Progenitor cell of endocrine pancreas (in vitro differentiated cells): ENCODE measurements at places on chromosomes 2 and 18. TPM values are rescaled to one million over a fixed set of nuclear protein-coding genes. Genes with fewer than 3 reads are reported as not detected.

- DNase-seq: peak; percentile 18
Observed at GRCh38 chr2:112614201-112614840, 29.9 kb downstream of the CHCHD5 start.

The ITGA4 gene
- total RNA-seq: 0.96 and 1.5 TPM in 2 replicates

DNA sequence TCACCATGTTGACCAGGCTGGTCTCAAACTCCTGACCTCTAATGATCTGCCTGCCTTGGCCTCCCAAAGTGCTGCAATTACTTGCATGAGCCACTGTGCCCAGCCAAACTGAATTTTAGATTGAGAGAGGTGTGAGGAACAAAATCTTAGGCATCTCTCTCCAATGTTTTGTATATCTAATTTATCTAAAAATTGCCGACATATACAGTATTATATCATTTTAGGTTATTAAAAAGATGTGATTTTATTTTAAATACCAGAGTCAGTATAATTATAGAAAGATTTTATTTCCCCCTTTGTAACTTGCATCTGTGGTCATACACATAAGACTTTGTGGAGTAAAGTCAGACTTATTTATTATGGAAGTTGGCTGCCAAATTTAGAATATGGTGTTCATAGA is 10.1 kb downstream of the PMS1 start:
- DNase-seq: no peak

GRCh38 chr2:186456941-186457340 is 29.1 kb upstream of the ZC3H15 start:
- no peak for DNase-seq

The ABCB11 gene
- 0.09 and 0.24 TPM in 2 replicates for total RNA-seq

DNA sequence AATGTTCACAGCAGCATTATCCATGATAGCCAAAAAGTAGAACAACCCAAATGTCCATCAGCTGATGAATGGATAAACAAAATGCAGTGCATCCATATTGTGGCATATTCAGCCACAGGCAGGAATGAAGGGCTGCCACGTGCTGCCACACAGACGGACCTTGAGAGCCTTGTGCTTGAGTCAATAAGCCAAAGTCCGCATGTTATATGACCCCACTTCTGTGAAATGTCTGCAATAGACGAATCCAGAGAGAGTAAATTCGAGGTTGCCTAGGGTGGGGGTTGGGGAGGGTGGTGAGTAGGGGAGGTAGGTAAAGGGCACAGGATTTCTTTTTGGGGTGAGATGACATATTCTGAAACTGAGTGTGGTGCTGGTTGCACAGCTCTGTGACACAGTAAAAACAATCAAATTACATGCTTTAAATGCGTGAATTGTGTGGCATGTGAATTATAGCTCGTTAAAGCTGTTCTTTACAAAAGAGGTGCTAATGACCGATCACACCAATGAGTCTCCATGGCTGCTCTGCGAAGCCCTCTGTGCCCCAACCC is 38.9 kb upstream of the LDLRAD4 start:
- DNase-seq: no peak

The TYMS gene
- total RNA-seq: 67.4 and 81.6 TPM in 2 replicates

DNA sequence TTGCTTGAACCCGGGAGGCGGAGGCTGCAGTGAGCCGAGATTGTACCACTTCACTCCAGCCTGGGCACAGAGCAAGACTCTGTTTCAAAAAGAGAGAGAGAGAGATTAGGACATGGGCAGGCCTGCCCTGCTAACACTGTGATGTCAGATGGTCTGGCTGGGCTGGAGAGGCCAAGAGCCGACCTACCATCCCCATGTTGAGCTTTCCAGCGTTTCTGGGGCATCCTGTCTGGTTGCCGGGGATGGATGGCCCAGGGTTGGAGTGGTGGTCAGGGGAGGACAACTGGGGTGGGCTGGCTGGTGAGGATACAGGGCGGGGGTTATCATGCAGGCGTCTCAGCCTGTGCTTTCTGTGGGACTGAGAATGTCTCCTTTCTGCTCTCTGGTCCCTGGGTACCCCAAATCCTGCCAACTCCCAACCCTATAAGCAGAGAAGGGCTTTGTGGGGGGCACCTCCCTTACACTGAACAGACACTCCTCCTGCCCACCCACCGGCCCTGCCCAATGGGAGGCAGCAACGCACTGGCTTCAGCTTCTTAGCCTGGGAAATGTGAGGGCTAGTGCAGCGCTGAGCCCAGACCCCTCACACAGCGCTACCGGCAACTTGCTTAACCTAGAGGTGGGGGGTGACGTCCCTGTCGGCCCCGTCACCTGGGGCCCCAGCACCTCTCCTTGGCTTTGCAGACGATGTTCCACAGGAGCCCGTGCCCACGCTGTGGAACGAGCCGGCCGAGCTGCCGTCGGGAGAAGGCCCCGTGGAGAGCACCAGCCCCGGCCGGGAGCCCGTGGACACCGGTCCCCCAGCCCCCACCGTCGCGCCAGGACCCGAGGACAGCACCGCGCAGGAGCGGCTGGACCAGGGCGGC is 5.4 kb downstream of the SNORC start:
- no peak for DNase-seq

GRCh38 chr2:98084151-98084868 is 2.7 kb upstream of the VWA3B start:
- no peak for DNase-seq

- DNase-seq: no peak
Observed at GRCh38 chr2:223057569-223057968, 5.6 kb downstream of the KCNE4 start.

- DNase-seq: no peak
Observed at GRCh38 chr2:61700464-61700863, 153.4 kb downstream of the FAM161A start.

The SOX11 gene
- 146 and 154 TPM in 2 replicates for total RNA-seq

DNA sequence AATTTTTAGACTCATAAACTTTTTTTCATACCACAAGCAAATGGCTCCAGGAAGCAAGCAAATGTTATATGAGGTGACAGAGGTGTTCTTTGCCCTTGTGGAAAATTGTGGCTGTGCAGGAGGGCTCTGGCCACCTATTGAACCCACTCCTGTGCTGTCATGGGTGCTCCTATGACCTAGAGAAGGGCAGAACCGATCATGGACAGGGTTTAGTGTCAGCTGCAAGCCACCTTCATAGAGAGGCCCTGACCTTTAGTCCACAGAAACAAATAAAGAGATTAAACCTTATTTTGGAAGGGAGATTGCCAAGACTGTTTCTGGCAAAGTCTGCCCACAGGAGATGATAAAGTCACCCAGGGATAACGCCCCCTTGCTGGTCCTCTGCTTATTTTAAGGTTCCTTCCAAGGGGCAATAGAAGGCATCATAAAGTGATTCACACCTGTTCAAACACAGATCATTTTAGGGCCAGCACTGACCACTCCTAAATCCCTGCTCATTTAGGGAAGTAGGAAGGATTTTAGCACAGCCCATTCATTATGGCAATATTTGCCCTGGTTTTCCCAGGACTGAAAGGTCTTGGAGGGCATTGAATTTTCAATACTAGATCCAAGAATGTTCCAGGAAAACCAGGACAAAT is 26.1 kb upstream of the STAT4 start:
- DNase-seq: no peak

The OSBPL6 gene
- 2.0 and 2.4 TPM in 2 replicates for total RNA-seq

DNA sequence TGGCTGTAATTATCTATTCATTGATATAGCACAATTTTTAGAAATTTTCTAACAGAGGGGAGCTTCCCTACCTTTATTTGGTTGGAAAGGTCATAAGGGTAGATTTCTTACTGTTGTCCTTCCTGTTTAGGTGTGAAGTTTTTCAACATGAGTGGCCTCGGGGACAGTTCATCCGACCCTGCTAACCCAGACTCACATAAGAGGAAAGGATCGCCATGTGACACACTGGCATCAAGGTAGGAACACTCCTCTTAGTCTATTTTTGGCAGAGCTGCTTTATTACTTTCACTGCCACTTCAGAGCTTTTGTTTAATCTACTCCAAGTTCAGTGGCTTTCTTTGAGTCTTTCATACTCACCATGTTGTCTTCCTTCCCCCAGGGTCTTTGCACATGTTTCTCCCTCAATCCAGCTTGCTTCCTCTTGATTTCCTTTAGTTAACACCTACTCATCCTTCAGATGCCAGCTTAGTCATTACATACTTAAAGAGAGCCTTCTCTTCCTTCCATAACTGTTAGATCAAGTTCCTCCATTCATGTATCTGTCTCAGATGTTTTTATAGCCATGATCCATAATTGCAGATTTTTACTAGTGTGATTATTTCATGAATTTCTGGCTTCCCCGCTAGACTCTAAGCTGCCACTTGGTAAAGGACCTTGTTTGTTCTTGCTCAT is 134.5 kb downstream of the PTRHD1 start:
- DNase-seq: no peak

The PRSS56 gene
- total RNA-seq: not detected in 2 replicates

DNA sequence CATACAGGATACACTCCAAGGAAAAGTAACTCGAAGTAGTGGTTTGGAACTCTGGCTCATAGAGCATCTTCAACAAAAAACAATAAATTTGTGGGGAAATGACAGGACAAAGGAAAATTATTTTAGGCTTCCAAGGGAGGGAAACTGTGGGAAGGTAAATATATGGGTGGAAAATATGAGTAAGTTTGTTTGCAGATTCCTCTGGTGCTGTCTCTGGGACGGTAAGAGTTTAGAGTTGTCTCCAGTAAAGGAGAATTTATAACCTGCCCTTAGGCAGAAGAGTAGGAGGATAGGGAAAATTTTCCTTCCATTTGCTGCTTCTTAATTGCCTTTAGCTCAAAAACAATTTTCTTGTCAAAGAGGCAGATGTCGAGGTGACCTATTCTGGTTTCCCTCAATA is 19.3 kb downstream of the HNMT start:
- DNase-seq: no peak

DNA sequence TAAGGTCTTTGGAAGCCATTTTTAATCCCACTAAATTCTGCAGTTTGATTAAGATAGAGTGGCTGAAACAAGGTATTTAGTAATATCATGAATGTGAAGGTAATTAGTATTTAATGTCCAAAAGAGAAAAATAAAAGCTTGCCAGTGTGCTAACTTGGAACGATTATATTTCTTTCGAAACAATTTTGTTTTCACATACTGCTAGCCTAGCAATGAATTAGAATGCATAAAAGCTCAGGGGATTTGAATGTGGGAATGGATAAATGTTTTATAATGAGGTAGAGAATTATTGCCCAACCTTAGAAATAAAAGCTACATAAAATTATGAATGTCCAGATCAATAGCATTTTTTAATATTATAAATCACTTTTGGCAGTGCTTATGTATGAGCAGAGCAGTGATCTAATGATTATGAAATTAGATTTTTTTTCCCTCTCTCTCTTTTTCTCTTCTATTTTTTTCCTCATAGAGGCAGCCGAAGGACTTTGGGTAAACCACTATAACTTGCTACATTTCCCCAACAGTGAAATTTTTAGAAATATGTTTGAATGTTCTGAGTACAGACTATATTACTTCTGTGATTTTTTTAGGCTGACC is 75.5 kb downstream of the PLCL1 start:
- no peak for DNase-seq

DNA sequence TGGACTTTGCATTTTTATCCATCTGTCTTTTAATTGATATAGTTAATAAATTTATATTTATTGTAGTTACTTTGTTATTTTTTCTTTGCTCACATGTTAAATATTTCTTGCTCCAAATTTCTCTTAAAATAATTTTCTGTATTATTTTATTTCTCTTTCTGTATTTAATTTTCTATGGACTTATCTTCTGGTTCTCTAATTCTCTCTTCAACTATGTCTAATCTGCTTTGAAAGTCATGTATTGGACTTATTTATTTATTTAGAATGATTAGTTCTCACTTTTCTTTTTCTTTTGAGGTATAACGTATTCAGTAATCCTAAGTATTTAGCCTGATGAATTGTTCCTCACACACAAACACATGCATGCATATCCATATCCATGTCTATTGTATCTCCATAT is 53.1 kb downstream of the ASB1 start:
- no peak for DNase-seq

DNA sequence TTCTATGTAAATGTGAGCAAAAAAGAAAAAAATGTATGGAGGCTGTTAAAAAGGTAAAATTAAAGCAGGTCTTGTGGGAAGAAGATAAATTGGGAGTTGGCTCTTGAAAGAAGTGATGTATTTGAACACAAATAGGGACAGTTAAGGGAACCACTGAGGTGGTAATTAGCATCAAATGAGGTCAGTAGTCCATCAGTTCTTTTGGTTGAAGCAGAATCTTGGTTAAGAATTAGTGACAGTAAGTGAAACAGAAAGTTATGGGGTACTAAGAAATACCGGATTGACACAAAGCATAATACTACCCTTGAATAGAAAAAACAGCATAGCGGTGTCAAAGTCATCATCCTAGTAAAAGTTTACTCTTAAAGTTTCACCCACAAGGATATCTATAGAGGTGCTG is 352.6 kb upstream of the VRK2 start:
- no peak for DNase-seq

GRCh38 chr2:228725031-228725430 is 543.5 kb upstream of the SPHKAP start:
- no peak for DNase-seq

DNA sequence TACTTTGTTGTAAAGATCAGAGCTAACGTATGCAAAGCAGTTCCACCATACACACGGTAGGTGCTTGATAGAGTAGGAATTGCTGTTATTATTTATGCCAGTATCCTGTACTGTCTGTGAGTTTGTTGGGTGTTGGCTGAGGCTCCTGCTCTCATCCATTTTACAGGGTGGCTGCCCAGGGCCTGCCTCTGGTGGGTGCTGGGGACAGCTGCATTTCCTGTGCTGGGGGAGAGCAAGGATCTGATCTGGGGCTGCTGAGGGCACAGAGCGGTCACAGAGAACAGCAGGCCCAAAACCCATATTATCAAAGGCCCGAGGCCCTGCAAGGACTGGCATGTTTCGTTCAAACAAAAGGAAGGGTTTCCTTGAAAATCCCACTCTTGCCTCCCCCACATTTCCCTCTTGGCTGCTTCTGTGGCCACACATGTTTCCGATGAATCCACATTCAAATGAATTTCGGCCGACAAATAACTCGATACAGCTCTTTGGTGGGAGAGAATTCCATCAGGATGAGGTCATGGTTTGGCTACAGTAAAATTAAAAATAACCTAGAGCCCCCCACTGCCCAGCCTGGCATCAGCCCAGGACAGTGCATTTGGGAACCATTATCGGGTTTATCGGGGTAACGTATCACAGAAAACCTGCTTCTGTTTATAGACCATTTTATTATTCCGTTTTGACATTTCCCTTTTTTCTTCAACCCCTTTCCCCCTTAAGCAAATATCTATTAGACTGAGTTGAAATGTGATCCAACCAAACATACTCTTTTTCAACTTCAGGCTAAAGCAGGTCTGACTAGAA is 143.4 kb downstream of the CYRIA start:
- DNase-seq: no peak

GRCh38 chr2:238593236-238593635 is 166.5 kb downstream of the ASB1 start:
- DNase-seq: no peak
